ENCODE measurements at places on chromosomes 6 and 20. TPM values are rescaled to one million over a fixed set of nuclear protein-coding genes. Genes with fewer than 3 reads are reported as not detected.

Gene SYNDIG1
- total RNA-seq = not detected

DNA sequence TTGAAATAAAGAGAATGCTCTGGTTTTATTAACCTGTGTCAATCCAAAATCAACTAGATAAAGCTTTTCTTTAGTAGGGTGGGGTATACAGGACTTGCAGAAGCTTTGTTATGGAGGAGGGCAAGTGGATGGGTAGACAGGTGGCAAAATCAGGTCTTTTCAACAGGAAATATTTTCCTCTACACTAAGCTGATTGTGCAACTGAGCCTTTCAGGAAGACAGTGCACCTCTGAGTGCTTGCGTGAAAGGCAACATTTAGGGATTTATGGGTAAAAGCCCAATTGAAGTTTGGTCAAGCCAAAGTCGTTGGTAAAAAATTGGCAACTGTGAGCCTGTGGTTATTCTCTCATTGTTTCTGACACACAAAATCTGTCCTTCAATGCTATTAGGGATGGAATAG, 23.8 kb upstream of the TUBB2A start:
- no peak for DNase-seq

Gene SPATS1
- total RNA-seq = not detected

Gene CD93
- 17.6 TPM for total RNA-seq

Gene NOX3
- total RNA-seq = not detected

- no peak for DNase-seq
Measured at GRCh38 chr6:35487658-35488516, 9.0 kb downstream of the TEAD3 start.

Gene KCNQ2
- total RNA-seq = 0.38 TPM

DNA sequence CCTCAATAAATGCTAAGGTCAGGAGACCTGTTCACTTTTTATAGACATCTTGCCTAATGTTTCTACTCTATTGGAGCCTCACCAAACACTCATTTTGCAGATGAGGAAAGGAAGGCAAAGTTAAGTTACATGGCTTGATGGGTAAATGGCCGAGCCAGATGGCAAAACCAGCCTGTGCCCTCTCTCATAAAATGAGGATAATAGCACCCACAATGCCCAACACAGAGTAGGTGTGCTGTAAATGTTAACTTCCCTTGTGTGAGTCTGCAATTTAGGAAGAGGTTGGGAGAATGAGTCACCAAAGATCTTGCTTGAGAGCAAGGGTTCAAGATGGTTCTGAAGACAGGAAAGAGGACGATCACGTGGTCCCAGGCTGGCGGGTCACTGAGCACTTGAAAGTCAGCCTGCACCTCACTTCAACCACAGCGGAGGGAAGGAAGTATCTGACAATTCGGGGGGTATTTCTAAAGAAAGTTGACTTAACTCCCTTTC, 3.3 kb downstream of the KCNK5 start:
- no peak for DNase-seq

Gene ZNF341
- 1.3 TPM for total RNA-seq

Gene CST2
- total RNA-seq = not detected

Gene POU3F2
- total RNA-seq = not detected

- DNase-seq = no peak
Measured at GRCh38 chr6:11552442-11552841, 14.9 kb downstream of the TMEM170B start.

DNA sequence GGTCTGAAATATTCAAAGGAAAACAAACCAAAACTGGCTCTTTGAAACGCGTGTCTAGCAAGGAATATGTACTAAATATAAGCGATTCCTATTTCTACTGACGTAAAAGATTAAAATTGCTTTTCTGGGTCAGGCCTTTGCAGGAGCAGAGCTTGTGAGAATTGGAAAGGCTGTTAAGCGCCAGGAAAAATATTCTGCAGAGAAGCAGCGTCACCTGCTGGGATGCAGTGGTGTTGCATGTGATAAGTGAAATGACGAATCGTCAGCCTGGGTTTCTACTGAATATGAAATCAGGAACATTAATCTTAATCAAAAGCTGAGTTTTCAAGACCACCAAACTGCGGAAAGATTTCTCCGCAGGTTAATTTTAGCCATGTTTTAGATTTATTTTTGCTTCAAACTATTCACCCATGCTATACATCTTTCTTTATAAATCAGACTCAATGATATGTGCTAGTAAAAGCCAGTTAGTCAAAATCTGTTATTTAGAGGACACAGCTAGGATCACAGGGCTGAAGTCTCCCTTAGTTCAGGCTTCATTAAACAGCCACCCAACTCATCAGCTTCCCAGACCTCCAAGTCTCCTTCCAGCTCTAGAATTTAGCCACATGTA, 67.4 kb downstream of the ALDH8A1 start:
- DNase-seq = peak; percentile 65

DNA sequence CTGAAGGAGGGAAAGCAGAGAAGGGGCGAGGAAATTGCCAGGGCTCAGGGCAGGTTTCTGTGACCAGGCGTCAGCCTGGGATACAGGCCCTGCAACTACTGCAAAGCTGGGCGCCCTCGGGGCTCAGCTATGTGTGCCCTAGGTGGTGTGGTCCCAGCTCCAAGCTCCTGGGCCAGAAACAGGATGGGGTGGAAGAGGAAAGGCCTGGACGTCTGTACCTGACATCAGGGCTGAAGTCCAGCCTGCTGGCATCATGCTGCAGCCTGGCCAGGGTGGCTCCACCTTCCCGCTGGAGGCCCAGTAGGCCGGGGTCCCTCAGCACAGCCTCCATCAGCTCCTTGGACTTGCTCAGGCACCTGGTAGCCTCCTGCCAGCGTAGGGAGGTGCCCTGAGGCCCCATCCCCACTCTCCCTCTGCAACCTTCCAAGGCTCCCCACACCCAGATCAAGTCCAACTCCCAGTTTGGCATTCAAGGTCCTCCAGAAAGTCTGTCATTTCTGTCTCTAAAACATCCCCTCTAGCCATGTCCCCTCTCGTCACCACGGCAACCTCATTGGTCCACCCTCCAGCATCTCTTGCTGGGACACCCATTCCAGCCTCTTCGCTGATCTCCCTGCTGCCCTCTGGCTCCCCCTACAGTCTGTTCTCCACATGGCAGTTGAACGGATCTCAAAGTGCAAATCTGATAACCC, 38.2 kb downstream of the KIAA1755 start:
- DNase-seq = peak; percentile 78

Gene NKX2-2
- not detected for total RNA-seq

Gene RAB44
- not detected for total RNA-seq

DNA sequence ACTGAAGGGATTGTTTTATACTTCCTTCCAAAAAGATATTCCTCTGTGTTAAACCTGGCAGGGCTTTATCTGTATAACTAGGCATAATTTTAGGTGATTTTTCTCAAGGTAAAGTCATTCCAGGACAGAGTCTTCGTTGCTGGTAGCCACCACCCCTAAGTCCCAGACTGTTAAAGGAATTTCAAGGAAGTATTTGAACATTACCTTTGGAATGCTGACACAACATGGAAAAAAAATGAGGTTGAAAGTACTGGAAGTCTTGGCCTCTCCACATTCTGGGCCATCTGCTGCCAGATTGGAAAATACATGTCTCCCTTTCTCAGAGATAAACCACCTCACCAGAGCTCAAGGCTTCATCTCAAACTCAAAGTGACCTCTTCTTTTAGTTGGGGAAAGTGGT, 27.0 kb upstream of the ETV7 start:
- DNase-seq = no peak

Gene KCNK16
- total RNA-seq = not detected

DNA sequence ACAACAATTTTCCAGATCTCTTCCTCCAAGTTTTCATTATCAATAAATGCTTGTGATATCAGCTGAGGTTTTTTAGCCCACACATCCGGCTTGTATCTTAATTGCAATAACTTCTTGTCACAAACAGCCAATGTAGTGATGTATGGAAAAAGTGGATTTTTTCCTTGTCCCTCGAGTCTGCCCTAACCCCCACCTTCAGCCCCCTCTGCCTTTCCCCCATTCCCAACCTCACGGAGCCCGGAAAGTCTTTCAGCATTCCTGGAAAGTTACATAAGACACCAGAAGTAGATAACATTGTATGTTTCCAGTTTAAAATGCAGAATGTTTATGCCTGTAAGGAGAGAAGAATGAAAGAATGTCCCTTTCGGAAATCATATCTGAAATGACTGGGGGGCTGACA, 179.2 kb upstream of the PHACTR1 start:
- DNase-seq = no peak

DNA sequence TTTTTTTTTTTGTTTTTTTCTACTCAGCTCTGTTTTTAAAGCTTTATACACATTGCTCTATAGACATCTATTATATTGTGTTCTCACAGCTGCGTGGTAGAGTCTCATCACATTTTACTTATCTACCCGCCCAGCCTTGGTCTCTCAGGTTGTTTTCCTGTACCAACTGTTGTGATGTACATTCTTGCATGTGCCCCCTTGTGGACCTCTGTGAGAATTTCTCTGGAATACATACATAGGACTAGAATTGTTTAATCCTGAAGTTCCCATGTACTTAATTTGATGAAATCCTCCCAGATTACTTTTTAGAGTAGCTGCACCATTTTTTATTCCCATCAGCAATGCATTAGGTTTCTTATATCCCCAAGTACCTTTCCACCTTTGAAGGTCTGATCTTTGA, 40.4 kb upstream of the TINAG start:
- no peak for DNase-seq

GRCh38 chr6:139926711-139927110, 552.3 kb upstream of the CITED2 start:
- no peak for DNase-seq

DNA sequence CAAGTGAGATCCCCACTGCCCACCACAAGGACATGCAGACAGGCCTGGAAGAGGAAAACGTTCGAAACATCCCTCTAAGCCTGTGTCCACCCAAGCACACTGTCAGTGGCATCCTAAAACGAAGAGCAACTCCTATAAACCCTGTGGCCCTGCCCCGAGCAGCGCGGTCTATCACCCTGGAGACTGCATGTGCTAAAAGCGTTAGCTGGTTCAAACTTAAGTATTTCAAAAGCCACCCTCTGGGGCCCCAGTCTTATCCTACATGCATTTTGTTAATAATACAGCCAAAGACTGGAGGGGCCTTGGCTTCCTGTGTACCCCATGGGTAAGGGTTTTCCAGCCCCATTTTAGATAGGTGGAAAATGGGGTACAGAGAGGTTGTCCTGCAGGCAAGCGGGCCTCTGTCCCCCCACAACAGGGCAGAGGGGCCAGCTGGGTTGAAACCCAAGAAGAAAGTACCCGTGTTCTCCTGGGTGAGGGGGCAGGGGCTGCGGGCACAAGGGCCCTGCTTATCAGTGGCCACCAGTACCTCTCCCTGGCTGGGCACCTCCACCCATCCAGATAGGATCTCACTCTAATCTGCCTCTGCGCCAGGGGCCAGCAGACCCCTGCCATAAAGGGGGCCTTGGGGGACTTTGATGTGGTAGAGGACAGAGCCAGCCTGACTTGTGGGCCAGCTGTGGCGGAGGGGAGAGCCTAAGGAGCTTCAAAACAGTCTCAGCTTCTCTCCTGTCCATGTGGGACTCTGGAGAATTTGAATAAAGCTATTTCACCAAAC, 28.3 kb downstream of the PREX1 start:
- DNase-seq = no peak

Gene TRAPPC3L
- total RNA-seq = not detected

Gene PTGIS
- 8.0 TPM for total RNA-seq

GRCh38 chr6:166707045-166707444, 80.0 kb upstream of the RPS6KA2 start:
- DNase-seq = peak; percentile 76

Gene MPIG6B
- total RNA-seq = 0.37 TPM

- DNase-seq = peak; percentile 73
Measured at GRCh38 chr6:166615059-166615770, 11.8 kb downstream of the RPS6KA2 start.

Gene COX4I2
- total RNA-seq = 8.1 TPM

Gene E2F3
- 15.4 TPM for total RNA-seq

DNA sequence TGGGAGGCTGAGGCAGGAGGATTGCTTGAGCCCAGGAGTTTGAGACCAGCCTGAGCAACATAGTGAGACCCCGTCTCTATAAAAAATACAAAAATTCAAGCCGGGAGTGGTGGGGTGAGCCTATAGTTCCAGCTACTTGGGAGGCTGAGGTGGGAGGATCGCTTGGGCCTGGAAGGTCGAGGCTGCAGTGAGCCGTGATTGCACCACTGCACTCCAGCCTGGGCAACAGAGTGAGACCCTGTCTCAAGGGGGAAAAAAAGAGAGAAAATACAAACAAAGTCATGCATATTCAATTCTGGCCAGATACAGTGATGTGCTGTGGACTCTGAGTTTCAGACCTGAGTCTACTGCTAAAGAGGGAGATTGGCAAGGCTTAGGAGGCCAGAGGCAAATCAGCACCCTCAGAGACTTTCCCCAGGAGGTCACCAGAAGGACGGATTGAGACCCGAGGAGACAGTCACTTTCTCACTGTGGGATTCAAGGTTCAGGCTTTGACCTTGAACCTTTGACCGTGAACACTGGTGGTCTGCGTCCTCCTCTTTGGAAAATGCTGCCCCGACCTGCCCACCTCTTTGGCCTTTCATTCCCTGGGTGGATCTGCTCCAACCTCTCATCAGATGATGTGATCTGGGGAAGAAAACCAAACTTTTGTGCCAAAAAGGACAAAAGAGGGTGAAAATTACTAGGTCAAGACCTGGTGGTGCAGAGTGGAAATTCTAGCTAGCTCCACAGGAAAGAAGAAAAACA, 31.2 kb downstream of the TGM2 start:
- no peak for DNase-seq

Gene OR2H1
- not detected for total RNA-seq

Gene VPS52
- 47.0 TPM for total RNA-seq

GRCh38 chr6:42661540-42662153, 60.8 kb downstream of the PRPH2 start:
- DNase-seq = peak; percentile 87

DNA sequence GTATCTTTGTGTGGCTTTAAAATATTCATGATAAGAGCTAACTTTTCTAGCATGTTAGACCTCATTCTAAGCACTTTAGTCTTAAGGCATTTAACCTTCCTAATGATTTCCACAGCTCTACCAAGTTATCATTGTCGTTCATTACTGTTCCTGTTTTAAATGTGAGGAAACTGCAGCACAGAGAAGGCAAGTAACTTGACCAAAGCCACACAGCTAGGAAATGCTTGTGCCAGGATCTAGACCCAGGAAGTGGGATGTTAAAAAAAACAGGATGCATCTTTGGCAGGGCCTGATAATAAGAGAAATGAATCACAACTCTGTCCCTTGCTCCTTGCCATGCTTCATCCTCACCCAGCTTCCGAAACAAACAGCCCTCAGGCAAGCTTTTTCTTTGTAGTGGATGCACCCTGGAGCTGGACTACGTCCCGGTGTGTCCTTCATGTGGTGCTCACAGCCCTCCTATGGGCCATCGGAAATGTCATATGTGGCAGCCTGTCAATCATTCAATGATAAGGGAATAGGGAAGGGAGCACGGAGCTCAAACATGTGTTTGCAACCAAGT, 196.9 kb upstream of the RREB1 start:
- no peak for DNase-seq
